Right forelimb (tissue), 1 donor: ENCODE measurements at places on chromosomes 6 and 20.

DNA sequence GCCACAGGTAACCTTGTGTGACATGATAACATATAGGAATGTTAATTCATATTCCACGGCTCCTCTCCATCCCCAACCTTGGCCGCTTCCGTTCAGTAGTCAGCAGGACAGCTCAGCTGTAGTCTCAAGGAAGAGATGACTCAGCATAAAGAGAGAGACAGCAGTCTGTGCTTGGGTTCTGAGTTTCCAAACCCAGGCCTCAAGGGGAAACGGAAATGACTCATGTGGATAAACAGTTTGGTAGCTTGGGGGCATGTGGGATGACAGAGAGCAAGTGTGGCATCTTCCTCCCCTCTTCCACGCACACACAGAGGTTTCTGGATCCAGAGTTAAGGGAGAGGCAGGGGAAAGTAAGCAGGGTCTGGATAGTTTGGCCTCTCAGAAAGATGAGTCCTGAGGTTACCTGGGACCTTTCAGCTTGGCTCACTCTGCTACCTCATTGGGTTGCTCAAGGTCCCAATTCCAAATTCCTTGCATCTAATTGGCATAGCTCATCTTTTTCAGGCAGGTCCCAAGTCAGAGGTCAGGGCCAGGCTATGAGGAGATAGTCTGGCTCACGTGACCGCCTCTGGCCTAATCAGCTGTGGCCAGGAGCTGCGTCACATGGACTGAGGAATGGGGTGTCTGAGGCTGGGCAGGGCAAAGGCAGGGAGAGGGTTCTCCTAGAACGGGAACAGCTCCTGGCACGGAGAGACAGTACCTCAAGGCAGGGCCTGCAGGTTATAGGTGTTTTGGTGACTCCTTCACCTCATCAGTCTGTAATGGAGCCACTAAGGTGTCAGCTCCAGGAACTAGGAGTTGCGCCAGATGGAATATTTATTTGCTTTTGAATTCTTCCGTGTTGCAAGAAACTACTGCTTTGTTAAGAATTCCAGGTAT lies 36.5 kb upstream of the MLN start:
- no peak for DNase-seq

DNA sequence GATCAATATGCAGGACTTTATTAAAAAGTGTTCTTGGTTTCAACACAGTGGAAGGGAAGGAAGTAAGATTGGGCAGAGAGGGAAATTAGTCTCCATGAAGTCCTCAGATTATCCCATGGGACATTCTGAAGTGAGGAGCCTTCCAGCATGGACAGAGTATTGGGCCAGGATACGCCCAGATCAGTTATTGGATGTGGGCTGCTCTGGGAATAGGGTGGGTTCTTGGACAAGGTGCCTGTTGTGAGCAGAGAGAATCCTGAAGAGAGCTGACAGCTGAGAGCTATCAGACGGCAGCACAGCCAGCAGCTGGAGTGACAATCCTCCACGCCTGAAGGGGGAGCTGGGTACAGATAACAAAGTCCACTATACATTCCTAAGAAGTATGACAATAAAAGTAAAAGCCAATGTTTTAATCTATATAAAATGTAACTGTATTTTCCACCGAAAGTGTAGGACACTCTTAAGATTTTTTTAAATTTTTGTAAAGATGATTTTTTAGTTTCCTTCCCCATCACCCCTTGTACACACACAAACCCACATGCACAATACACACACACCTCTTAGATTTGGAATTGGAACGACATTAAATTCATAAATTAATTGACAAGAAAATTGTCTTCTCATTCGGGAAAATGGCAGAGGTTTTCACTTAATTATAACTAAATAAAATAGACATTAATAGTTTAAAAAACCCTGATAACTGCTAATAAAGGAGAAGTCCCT lies 107.8 kb downstream of the FBXO5 start:
- no peak for DNase-seq

DNA sequence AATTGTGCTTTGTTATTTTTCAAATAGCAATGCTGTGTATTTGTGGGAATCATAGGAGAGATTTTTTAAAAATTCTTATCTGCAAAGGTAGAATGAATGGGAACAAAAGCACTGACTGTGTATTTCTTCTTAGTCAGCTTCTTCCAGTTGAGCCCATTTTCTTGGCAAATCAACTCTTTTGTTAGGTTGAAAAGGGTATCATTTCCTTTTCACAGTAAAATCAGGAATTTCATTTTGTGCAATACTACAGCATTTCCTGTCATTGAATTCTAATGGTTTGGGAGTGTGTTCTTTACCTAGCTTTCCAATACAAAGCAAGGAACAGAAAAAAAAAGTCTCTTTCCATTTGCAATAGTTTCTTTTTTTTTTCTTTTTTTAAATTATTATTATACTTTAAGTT lies 19.0 kb upstream of the EXOC2 start:
- no peak for DNase-seq

DNA sequence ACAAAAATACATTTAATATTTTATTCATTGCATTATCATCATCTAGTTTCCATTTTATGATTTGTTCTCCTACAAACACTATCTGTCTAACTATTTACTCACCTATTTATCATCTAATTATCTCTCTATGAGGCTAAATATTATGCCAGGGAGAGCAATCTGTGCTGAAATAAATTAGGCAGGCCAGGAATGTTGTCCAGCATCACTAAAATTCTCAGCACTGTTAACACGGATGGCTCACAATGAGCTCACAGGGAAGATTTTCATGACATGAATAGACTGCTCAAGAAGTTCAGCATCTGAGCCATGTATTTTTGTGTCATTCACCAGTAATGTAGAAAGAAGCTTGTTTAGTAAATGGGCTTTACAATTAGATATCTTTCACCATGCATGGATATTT lies 1277.2 kb downstream of the GRIK2 start:
- DNase-seq = no peak

DNA sequence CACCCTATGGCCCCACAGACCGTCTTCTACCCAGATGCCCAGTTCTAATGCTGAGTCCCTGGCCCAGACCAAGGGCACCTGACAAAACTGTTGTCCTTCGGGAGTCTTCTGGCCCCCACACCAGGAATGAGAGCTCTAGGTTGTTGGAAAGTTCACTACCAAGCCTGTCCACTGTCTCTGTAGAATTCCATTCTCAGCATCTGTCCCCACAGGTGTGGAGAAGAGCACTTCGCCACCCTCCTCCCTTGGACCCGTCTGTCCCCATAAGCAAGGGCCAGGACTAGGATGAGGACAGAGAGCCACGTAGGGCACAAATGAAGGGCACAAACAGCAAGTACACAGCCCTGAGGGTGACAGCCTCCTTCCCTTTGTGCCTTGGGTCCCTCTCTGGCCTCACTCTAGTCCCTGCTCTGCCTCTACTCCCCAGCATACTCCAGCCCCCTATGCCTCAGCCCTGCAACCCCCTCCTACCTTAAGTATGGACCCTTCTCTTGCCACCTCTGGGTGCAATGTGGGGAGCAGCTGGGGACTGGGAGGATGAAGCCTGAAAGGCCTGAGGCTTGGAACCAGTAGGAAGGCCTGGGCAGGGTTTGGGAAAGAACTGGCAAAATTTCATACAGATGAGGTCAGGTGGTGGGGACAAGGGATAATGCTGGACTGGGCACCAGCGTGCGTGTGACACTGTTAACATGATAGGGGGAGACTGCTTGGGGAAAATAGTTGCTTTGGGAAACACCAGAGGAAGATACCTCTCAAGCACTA lies 4.3 kb downstream of the LZTS3 start:
- DNase-seq = no peak

DNA sequence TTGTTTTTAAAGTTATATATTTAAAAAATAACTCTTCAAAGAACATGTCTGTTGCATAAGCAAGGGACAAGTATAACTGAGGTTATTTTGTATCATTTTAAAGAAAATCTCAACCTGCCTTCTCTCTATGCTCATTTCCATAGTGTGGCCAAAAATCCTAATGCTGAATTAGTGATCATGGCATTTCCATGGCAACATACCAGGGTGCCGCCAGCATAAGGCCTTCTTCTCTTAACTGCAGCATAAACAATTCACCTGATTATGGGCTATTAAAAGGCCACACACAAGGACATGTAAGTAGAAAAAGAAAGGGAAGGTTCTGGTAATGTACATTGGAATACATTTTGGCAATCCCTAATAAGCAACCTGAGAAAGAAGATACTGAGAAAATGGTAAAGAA lies 95.1 kb upstream of the RNF217 start:
- DNase-seq = no peak

DNA sequence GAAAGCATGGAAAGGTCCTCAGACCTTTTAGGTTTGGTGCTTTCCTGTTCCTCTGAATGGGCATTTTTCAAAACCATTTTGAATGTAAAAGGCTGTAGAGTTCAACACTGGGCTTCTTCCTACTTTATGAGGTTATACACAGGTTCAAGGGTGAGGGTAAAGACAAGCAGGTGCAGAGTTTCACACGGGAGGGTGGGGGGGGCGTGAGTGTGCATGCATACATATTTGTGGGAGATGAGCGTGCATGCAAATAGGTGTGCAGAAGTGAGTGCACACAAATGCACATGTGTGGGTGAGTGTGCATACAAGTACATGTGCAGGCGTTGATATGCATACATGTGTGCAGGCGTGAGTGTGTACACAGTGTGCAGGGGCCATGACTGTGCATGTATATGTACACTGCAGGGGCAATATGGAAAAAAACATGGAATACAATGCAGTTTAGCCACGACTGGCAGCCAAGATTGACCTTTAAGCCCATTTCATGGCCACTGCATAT lies 183.1 kb downstream of the GMPR start:
- DNase-seq = no peak

DNA sequence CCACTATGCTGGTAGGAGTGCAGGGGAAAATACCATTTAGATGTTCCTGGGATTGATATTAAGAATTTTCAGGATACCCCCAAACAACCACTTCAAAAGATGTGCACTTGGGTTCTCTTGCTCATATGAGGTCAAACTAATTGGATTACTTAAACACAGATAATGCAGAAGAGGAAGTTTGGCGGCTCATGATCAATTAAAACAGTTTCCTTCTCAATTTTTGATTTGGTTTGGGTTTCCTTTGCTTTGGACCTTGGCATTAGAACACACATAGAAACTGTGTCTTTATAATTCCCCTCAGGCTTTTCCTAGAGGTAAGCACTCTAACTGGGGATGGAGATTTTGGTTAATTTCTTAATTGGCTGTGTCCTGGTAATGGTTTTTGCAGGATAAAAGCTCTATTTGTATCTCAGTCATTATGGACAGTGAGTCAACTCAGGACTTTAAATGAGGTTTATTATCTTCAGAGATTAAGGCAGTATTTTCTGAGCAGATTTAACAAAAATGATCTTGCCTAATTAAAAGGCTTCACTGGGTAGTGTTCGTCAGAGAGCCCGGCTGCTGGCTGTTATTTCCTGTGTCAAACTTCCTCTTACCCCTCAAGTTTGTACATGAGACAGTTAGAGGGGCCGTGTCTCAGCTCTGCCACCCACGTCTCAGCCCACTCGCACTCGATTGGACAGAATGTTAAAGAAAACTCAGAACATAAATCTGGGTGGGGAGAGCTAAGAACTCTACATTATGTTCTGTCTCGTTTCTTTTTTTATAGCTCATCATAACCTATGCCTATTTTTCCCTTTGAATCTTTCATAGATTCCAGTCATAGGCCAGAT lies 50.3 kb upstream of the PREP start:
- no peak for DNase-seq

GRCh38 chr6:119077391-119077642 lies 1.1 kb downstream of the FAM184A start:
- no peak for DNase-seq

- DNase-seq = no peak
Measured at GRCh38 chr6:71383476-71383875, 94.9 kb downstream of the OGFRL1 start.

- no peak for DNase-seq
Measured at GRCh38 chr20:58271606-58272351, 37.7 kb upstream of the RAB22A start.

DNA sequence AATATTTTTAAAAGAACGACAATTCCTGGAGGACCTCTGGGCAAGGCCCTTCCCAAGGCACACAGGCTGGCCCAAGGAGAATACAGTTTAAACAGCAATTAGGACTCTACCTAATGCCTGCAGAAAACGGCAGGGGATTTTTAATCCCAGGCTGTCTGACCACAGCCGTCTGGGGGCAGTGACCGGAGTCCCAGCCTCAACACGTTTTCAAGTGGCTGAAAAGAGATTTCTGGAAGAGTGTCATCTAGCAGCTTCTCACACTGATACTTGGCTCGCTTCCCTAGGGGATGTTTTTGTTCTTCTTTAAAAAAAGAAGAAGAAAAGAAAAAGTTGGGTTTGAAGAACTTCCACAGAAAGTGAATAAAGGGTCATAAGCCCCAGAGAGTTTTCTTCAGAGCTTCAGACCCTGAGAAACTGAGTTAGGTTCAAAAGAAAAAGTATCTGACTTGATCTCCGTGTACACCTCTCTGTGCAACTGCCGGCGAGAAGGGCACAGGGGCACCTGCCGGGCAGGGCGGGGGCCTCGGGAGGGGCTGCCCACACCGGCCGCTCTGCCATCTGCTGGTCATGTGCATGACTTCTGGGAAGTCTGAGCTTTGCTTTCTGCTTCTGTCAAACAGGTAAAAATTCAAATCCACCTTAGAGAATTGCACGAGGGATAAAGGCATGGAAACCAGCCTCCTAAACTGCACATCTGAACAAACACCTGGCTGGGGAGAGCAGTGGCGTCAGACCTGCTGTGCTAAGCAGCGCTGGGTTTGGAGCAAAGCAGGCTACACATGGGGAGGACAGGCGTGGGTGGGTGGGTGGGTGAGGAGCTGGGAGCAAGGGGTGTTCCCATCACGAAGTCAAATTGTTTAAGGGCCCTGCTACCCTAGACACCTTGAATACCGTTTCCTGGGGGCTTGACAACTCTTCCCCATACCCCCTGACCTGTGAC lies 33.0 kb downstream of the RRBP1 start:
- no peak for DNase-seq

GRCh38 chr20:56574531-56575142 lies 41.6 kb downstream of the FAM209B start:
- no peak for DNase-seq

GRCh38 chr20:62772619-62772989 lies 23.7 kb upstream of the MRGBP start:
- no peak for DNase-seq

DNA sequence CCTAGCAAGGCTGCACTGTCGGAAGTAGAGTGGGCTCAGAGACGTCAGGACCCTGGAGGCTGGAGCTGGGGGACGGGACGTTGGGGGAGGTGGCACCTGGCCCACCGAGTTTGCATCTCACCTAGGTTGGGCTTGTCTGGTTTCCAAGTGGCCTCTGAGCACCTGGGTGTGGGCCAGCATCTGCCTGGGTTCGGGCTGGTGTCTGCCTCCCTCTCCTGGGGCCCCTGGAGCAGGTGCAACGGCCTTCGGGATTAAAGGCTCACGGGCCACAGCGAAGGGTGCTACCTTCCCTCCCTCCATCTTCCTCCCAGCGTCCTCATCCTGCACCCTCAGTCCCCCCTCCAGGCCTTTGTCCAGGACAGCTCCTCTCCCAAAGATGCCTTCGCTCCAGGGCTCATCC lies 6.0 kb downstream of the HRH3 start:
- DNase-seq = no peak

GRCh38 chr20:25339608-25340007 lies 51.0 kb downstream of the ABHD12 start:
- DNase-seq = no peak
